ENCODE measurements at places on chromosomes 7 and 10. TPM values are rescaled to one million over a fixed set of nuclear protein-coding genes. Genes with fewer than 3 reads are reported as not detected.

DNA sequence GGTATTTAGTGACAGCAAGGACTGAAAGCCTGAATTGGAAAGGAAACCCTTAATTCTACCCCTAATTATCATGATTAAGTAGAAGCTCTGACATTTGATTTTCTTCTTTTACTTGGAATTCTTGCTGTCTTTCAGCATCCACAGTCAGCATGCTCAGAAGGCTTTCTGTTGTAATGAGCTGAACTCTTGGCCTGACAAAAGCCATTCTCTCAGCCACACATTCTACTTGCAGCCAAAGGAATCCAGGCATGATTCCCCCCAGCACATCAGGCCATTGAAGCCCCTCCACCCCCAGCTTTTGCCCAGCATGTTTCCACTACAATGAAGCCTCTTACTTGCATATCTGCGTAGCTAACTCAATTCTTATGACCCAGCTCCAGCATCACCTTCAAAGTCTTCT lies 94.3 kb upstream of the FRMD4A start:
- no peak for DNase-seq

GRCh38 chr10:72785409-72785808 lies 93.5 kb downstream of the MCU start:
- no peak for DNase-seq

- no peak for DNase-seq
Observed at GRCh38 chr7:116522247-116522646, 2.6 kb upstream of the CAV1 start.

CYP51A1 gene
- total RNA-seq: 23.2 TPM

SLC26A4 gene
- 0.35 TPM for total RNA-seq

XRCC2 gene
- total RNA-seq: 0.25 TPM

DLG5 gene
- 13.1 TPM for total RNA-seq

FAM185A gene
- 4.8 TPM for total RNA-seq

ZNF800 gene
- 70.1 TPM for total RNA-seq

GJD4 gene
- not detected for total RNA-seq
